GM18507 (cell line): ENCODE measurements at places on chromosomes 4 and X.

DNA sequence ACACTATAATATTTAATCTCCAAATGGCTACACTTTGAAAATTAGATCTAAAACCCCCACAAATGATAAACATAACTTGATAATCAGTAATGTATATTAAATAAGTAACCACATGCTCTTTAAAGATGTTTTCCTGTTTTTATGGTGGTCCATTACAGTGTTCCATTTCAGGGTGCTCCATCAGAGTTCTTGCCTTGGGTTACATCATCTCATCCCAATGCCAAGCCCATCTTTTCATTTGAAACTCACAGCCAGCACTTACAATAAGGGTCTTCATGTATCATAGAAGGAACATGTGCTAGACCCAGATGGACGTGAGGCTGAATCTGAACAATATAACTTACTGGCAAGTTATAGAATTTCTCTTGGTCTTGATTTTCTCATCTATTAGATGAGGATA, 10.5 kb upstream of the PAQR3 start:
- DNase-seq = no peak

DNA sequence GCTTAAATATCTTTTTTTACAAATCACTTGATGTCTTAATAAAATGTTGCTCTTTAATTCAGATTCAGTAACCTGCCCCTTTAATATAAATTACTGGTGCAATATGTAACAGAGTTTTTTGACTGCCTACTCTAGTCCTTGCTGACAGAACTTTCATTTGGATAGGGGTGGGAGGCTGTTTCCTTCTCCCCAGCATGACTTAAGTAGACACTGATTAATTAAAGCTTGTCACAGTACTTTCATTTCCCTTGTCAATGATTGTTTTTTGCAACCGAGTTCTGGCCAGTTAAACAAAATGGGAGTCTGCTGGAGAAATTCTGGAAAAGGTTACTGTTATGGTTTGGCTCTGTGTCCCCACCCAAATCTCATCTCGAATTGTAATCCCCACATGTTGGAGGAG, 37.3 kb upstream of the BBS12 start:
- DNase-seq = no peak

DNA sequence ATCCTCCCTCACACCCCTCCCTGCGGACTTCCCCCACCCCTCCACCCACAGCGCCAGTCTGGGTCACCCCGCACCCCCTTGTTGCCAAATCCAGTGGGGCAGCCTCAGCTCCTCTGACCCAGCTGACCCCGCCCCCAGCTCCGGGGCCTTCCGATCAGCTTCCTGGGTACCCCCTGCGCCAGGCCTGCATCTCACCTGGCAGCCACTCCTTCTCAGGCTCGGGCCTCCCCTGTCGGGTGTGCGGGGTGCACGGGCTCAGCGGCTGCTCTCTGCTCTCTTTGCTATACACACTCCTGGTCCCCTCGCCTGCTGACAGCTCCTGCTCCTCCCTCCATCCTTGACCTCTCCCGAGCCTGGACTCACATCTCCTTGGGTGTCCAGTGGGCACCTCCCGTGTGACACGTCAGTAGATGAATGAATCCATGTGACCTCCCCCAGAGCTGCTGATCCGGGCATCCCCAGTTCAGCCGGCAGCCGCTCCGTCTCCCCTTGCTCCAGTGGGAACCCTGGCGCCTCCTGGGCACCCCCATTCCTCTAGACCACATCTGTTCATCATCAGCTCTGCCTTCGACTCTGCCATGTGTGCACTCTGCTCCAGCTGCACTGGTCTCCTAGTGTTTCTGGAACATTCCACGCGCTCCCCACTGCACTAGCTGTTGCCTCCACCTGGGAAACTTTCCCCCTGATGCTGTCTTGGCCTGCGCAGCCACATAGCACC, 9.9 kb downstream of the CFAP99 start:
- DNase-seq = no peak

- no peak for DNase-seq
Observed at GRCh38 chrX:115112411-115112810, 76.8 kb upstream of the RBMXL3 start.

DNA sequence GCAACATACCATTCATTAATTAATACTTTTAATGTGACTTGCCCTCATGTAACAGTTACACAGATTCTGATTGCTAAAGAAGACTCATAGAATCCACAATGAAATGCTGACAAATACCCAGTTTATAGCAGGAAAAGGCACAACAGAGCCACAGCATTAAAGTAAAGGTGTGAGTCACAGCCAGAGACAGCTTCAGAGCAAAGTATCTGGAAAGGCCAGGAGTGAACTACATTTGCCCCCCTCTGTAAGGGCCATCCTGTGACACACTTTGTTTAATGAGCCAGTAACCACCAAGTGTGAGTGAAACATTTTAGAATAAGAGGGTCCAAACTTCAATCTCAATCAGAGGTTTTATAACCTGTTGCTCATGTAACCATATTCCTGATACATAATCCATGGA, 133.8 kb upstream of the TACR3 start:
- no peak for DNase-seq

- DNase-seq = no peak
Observed at GRCh38 chr4:6368601-6369000, 99.0 kb downstream of the WFS1 start.
